CD4-positive, alpha-beta T cell treated with Interleukin-12 subunit alpha and Interleukin-12 subunit beta, for 1 hour (primary cell): ENCODE measurements at places on chromosomes 4 and X.

GRCh38 chr4:83207497-83208101, 77.0 kb downstream of the COQ2 start:
- DNase-seq = no peak

DNA sequence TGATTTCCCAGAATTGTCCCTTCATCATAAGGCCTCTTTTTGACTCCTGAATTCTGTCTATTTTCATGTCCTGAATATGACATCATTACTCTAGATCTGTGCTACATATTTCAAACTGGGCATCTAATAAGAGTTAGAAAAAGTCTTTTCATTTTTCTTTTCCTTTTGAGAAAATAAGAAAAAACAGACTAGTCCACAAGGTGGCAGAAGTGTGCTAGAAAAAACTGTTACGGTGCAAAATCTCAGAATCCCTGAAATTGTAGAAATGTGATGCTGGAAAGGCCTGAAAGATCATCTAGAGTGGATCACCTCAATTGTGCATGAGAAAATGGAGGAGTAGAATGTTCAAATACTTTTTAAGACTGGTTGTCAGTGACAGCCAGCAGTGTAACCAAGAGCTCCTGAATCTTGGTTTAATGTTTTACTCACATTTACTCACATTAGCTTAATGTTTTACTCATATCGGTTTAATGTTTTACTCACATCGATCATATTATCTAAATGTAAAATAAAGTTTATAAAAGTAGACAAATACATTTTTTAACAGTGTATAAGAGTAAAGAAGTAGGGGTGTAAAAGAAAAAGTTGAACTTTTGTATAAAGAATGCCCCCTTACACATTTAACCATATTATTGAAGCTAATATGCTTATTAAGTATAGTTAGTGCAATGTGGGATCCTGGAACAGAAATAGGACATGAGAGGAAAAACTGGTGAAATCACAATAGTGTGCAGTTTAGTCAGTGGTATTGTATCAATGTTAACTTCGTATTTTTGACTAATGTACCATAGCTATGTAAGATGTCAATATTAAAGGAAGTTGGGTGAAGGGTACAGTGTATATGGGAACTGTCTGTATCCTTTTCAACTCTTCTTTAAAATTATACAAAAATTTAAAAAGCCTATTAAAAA, 15.2 kb downstream of the ASB11 start:
- DNase-seq = no peak

GRCh38 chrX:1754077-1754476, 139.2 kb downstream of the ASMT start:
- no peak for DNase-seq

- no peak for DNase-seq
These were observed 50.4 kb downstream of the RTL9 start for GRCh38 chrX:110408949-110409588.

DNA sequence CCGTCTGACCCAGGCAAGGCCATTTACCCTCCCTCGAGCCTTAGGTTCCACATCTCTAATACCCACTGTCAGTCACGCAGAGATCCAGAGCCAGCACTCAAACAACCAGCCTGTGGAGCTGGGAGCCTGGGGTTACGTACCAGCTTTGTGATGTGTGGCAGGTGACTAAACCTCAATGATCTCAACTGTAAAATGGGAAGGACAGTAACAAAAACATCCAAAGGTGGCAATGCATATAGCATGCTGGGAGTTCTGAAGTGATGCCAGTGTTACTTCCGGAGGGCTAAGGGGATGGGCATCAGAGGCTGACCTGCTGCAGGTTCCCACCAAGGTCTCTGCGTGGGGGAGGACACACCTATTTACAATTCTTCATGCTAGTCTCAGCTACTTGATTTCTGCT, 6.0 kb downstream of the GRPEL1 start:
- DNase-seq = no peak

DNA sequence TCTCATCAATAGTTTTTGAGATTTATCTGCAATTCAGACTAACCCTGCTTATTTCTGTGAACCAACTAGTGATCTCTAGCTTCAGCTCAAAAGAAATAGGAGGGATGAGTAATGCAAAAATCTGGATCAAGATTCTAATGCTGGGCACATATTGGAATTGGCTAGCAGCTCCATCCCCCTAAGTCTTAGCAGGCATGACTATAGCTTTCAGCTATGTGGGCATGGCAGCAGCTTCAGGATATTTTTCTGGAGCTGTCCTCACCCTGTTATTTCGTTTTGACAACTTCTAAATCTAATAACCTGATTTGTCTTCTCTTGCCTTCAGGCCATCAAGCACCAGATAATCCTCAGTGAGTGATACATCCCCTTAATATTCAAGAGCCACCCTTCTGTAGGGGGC, 50.8 kb upstream of the GNPDA2 start:
- DNase-seq = no peak

- DNase-seq = no peak
These were observed 89.9 kb upstream of the NKX1-1 start for GRCh38 chr4:1496116-1496642.

GRCh38 chr4:124095621-124096020, 616.9 kb downstream of the ANKRD50 start:
- no peak for DNase-seq

- DNase-seq = no peak
These were observed 96.8 kb upstream of the WDR44 start for GRCh38 chrX:118249146-118249545.

- no peak for DNase-seq
These were observed 221.7 kb downstream of the RBMX2 start for GRCh38 chrX:130623518-130623917.

GRCh38 chr4:47913861-47914219, 543 bp downstream of the NFXL1 start:
- DNase-seq = peak; percentile 25

GRCh38 chrX:19863212-19863856, 24.1 kb downstream of the SH3KBP1 start:
- DNase-seq = no peak

- peak; percentile 3 for DNase-seq
These were observed 4.8 kb downstream of the PROM1 start for GRCh38 chr4:16079046-16079445.

DNA sequence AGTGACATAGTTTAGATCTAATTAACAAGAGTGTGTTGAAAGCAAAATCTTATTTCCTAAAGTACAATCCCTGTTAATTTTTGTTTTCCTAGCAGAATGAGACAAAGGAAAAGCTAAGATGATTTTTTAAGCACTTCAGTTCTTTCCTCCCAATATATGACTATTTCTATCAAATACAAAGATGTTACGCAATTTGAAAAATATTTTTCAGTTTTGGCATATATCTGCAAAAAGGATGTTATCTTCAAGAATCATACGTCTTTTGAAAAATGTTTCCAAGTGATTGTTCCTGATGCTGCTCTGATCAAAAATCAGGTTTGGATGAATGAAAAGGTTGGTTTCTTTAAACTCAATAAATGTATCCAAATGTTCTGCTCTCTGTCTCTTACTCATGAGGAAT, 486.7 kb upstream of the CPEB2 start:
- DNase-seq = no peak

DNA sequence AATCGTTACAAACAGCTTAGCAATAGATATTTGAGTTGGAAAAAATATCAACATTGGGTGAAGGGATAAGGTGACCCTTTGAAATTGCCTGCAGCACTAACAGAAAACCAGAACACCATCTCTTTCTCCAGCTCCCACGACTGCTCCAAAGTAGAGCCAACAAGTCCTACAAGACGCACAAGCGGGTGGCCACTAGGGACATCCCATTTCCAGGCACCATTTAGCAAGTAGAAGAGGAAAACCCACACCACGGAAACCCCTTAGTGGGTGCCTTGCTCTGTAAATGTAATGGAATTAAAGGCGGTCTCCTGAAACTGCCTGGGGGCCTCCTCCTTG, 1.9 kb downstream of the ARHGAP6 start:
- no peak for DNase-seq

DNA sequence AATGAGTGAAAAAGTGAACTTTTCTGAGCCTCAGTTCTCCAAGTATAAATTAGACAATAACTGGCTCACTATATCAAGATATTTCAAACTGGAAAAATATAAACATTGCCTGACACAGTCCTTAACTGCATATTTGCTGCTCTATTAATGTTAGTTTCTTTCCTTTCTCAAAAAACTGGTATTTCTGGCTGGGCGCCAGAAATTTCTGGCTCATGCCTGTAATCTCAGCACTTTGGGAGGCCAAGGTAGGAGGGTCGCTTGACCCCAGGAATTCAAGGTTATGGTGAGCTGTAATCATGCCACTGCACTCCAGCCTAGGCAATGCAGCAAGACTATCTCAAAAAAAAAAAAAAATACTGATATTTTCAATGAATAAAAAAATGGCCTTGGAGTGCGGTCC, 227.0 kb downstream of the MAGEB17 start:
- no peak for DNase-seq

- peak; percentile 16 for DNase-seq
These were observed 1.1 kb downstream of the FBXL5 start for GRCh38 chr4:15653864-15654592.

GRCh38 chrX:131277543-131278136, 11.5 kb downstream of the IGSF1 start:
- DNase-seq = no peak

DNA sequence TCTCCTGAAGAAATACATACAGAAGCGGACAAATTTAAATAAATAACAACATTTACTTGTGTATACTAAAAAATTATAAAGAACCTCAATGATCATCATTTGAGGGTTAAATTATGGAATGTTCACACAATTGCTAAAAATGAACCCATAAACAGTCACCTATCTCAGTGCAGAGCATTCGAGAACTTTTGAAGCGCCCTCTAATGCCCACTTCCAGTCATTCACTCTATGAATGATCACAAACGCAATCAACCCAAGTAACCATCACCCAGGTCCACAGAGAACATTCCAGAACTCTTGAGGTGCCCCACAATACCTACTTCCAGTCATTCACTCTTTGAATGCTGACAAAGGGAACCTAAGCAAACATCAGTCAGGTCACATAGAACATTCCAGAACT, 103.5 kb upstream of the PLAC1 start:
- DNase-seq = no peak

DNA sequence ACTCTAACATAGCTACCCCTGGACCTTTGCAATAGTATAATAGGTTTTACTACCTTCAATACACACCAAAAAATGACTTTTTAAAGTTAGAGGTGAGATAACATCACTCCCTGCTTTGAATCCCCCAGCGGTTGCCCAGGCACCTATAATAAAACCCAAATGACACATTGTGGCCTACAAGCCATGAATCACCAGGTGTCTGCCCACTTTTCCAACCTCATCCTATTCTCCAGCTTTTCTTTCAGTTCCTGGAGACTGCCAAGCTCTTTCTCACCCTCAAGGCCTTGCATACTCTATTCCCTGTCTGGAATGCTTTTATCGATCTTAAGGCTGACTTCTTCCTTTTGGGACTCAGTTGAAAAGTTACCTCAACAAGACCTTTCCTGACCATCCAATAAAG, 16.4 kb upstream of the PRSS48 start:
- DNase-seq = no peak

DNA sequence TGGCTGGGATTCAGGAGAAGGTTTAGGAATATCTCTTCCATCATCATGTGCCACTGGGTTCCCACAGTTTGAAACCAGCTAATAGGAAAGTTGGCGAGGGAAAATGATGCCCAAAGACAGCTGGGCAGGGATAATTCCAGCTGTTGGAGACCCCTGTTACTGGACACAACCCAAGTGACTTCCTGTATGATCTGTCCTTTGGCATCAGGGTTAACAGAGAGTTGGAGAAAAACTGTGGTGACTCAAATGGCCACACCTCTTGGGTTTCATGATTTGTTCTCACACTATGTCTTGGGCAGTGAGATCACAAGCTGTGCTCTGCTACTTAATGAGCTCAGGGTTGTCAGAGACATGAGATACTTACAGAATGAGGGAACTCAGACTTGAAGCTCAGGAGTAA, 3.8 kb downstream of the FGF16 start:
- DNase-seq = no peak

DNA sequence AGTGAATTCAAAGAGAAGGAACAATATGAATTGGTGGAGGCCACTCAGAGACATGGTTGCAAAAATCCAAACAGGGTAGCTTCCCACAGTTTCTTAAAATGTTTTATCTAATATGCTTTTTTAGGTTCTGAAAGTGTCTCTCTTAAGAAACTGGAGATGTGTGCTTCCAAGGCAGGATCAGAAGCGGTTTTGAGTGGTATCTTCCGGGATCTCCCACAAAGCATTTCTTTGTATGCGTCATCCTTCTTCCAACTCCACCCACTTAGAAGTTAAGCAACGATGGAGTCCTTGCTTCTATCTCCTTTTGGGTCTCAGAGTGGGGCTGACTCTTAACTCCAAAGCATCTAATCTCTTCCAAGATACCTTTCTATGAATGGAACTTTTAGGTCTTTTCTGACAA, 196.7 kb downstream of the MID1 start:
- no peak for DNase-seq

- no peak for DNase-seq
These were observed 4.0 kb upstream of the NKX3-2 start for GRCh38 chr4:13548059-13548983.

DNA sequence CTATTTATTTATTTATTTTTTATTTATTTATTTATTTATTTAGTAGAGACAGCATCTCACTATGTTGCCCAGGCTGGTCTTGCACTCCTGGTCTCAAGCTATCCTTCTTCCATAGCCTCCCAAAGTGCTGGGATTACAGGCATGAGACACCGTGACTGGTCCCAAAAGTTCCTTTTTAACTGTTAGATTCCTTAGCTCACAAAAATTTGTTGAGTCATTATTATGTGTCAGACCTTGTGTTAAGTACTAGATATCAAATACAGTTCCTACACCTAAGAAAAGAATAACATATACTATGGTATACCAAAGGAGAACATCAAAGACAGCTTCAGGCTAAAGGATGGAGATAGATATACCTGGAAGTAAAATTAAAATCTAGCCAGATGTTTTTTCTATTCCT, 11.6 kb downstream of the FGA start:
- DNase-seq = no peak

DNA sequence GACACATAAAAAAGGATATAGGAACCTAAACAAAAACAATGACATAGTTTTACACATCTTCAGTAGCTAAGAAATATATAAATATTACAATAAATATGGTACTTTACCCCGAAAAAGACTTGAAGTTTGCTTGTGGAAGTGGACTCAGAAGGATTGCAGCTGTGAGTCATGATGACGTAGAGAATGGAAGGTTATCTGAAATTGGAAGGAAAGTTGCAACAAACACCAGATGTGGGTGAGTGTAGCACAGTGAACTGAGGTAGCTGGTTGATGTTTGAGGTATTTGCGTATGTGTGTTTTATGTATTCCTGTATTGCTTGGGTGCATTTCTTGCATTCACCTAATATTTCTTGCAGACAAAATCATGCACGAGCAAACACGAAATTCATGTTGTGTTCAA, 113.0 kb downstream of the ARX start:
- DNase-seq = no peak

DNA sequence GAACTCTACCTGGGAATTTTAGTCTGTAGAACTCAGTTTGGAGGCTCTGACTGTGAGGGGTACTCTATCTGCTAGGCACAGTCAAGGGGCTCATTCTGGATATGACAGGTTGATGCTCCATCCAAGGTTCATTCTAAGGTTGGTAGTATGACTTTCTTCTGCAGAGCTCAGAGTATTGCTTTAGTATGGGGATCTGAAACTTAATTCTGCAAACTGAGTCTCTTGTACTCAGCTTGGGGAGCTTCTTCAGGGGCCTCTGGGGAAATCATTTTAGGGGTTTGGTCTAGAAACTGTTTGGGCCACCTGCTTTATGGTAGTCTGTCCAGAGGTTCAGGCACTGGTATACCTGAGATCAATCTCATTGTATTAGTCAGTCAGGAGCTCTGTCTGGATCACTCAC, 9.7 kb upstream of the TSR2 start:
- no peak for DNase-seq
